ENCODE measurements at places on chromosomes 16 and 17.

- DNase-seq, result no peak
Observed at GRCh38 chr16:8053437-8053836, 536.9 kb downstream of the TMEM114 start.

DNA sequence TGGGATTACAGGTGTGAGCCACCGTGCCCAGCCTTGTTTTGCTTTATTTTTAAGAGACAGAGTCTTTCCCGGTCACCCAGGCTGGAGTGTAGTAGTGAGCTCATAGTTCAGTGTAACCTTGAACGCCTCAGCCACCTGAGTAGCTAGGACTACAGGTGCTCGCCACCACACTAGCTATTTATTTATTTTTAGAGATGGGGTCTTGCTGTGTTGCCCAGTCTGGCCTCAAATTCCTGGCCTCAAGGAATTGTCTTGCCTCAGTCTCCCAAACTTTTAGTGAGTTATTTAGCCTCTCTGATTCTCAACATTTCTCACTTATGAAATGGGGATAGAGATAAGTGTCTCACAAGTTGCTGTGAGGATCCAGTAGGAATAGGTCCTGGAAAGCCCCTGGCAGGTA, 21.7 kb downstream of the FZD2 start:
- DNase-seq, result no peak

DNA sequence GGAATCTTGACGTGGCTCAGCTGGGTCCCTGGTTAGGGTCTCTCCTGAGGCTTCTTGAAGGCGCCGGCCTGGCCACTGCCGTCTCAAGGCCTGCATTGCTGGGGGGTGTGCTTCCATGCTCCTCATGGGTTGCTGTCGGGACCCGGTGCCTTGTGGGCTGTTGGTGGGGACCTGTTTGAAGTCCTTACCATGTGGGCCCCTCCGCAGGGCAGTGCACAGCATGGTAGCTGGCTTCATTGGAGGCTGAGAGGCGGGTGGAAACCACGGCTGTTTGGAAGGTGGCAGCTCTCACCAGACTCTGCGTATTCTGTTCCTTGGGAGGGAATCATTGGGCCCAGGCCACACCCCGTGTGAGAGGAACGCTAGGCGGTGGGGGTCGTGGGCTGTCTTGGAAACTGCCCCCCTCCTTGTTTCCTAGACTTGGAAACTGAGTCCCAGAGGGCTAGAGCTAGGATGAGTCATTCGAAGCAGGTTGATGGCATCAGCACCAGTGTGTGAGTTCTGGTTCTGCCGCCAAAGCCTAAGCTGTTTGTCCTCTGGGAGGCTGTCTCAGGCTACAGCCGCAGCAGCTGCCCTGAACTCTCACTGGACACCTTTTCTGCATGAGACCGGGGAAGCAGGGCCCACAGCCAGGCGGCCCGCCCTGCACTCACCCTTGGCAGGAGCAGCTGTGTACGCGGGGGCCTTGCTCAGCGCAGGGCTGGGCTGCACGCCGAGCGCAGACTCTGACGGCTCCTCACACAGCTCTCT, 35.2 kb downstream of the ZNF750 start:
- no peak for DNase-seq

DNA sequence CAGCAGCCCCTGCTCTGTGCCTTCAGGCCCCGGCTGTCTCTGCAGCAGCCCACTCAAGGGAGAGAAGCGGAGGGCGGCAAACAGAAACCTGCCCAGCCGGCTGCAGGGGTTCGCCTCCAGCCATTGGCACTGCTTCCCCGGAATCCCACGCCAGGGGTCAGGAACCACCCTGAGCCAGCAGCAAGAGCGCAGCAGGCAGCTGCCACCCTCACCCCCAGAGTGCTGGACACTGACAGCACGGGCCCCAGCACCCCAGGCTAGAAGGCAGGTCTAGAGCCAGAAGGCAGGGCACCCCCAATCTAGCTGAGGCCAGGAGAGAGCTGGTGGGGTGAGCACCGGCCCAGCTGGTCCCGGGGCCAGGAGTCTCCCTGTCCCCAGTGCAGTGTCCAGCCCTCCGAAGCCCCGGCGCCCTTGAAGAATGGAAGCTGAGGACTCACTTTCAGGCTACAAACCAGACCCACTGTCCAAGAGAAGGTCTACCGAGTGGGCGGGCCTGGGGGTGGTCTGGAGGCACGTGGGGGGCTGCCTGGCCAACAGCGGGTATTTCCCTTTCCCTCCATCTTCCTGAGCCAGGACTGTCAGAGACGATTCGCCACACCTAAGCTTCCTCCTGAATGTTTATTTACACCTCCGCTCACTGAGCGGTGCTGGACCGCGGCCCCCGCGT, 8.4 kb downstream of the UBALD2 start:
- DNase-seq, result no peak

GRCh38 chr16:82882982-82883835, 256.4 kb downstream of the CDH13 start:
- no peak for DNase-seq

- DNase-seq, result no peak
Observed at GRCh38 chr17:81242421-81243332, 3.6 kb downstream of the NDUFAF8 start.

DNA sequence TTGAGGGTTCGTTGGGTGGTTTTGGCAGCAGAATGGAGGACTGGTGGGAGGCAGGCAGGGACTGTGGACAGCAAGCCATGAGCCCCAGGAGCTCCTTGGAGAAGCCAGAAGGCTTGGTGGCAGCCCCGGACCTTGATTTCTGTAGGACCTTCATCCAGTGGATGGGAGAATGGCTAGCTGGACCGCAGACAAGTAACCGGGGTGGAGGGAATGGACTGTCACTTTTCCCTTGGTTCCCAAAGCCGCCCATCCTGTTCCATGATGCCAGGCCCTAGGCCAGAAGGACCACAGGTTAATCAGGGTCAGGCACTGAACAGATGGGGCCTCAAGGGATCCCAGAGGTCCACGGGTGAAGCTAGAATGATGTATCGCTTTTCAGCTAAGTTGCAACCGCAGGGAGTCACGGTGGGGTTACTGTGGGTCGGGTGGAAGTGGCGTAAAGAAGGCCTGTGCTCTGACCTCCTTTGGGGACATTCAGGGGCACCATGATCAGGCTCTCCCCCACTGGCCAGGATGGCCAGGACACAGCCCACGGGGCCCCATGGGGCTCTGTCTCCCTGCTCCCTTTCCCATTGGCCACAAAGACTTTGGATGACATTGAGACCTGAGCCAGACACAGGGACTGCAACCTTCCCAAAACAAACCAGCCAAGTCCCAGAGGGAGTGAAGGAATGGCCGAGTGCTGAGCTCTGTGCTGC, 66.9 kb upstream of the MRTFB start:
- no peak for DNase-seq

DNA sequence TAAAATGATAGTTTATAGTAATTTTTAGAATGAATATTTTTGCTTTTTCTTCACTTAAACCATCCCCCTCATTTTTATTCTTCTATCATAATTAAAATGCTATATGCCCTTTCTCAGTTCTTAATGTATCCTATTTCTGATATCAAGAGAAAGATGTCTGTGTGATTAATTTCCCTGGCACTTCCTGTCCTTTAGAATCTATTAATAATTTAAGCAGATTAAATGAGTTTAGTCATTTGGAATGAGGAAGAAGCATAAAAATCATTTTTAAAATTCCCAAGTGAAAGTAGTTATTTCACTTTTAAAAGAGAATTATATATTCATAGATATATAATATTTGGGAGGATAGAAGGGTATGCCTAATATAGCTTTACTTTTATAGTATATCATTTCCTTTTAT, 27.8 kb upstream of the CDR2 start:
- DNase-seq, result no peak

DNA sequence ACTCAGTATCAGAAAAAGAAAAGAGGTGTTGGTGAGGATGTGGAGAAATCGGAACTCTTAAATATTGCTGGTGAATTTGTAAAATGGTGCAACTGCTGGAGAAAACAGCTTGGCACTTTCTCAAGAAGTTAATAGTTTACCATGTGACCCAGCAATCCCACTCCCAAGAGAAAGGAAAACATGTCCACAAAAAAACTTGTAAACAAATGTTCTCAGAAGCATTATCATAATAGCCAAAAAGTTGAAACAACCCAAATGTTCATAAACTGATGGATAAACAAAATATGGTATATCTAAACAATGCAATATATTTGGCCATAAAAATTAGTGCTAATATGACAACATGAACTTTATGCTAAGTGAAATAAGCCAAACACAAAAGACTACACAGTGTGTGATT, 2.6 kb upstream of the MAPK7 start:
- DNase-seq, result no peak

DNA sequence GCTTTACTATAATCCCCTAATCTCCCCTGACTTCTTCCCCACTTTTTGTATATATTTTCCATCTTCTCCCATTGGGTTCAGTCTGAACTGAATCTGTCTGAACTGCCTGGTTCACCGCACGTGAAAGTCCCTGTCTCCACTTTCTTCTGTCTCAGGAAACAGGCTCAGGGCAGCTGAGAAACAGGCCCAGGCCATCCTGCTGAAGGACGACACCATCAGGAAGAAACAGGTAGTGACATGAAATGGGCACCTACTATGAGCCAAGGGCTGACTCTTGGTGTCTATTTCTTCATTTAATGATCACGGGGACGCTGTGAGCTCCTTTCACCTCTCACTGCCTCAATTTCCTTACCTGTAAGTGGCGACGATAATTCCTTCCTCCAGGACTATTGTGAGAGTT, 90.5 kb upstream of the HSBP1 start:
- no peak for DNase-seq

DNA sequence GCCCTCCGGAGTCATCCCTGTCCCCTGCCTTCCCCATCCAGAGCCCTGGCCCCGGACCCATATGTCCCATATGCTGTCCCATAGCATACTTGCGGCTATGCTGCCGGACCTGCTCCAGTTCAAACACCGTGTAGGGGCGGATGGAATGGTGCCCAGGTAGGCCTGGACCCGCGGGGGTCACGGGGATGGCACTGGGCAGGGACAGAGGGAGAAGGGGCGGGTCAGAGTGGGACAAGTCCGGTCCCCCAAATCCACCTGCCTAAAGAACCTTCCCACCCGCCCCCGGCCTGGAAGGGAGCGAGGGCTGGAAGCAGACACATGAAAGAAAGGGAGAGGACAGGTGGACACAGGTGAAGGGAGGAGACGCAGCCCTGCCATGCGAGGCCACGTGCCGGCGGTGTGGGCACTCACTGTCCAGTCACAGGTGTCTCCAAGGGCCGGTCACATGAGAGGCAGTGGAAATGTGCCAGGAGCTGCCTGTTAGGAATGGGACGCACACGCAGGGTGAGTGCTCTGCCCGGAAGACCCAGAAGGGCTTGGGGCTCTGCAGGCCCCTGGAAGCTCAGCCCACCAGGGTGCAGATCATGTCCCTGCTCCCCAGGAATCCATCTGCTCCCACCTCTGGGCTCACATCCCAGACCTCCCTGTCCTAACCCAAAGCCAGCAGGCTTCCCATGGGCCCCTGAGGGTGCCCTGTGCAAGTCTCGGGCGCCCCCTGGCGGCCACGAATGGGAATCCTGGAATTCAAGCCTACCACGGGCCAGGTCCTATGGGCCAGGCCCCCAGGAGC, 14.0 kb downstream of the UBALD2 start:
- DNase-seq, result peak; percentile 50

GRCh38 chr16:74736531-74737157, 36.0 kb upstream of the MLKL start:
- DNase-seq, result no peak

GRCh38 chr17:39527220-39527813, 66.0 kb downstream of the CDK12 start:
- DNase-seq, result no peak

DNA sequence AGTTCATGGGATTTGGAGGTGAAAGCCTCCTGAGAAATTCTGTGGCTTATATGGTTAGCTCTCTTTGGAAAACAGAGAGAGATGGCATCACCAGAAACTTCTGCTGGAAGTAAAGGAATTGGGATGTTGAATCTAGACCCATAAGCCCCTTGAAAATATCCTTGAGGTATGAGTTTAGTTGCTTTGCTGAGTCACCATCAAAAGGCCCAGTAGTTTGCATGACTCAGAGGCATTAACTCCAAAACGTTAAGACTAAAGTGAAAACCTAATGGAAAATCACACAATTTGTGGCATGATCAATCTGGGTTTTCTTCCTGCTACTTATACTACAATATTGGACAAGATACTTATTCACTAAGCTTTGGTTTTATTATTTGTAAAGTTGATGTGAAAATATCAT, 349.2 kb upstream of the SALL1 start:
- DNase-seq, result no peak

- no peak for DNase-seq
Observed at GRCh38 chr17:70848785-70849184, 679.5 kb downstream of the KCNJ2 start.

GRCh38 chr16:807347-808084, 7.0 kb upstream of the GNG13 start:
- DNase-seq, result peak; percentile 67

- DNase-seq, result no peak
Observed at GRCh38 chr17:74960570-74961342, 11.8 kb downstream of the HID1 start.
